ENCODE measurements at places on chromosomes 3 and 15.

GRCh38 chr3:26281284-26281985, 341.1 kb upstream of the LRRC3B start:
- no peak for DNase-seq

- no peak for DNase-seq
Measured at GRCh38 chr3:100370756-100371155, 30.1 kb downstream of the TOMM70 start.

DNA sequence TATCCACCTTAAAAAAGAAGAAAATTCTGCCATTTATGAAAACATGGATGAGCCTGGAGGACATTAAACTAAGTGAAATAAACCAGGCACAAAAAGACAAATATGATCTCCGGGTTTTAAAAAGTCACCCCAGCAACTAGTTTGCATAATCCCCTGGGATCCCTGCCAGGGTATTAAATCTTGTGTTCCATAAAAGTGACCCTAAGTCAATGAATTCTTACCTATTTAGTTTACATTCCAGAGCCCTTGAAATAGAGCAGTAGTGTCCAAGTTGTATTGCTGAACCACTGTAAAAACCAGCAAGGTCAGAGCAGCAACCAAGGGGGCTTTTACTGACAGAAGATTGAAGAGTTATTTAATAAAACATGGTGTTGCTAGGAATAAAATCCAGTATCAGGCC, 716.8 kb upstream of the BCHE start:
- no peak for DNase-seq

DNA sequence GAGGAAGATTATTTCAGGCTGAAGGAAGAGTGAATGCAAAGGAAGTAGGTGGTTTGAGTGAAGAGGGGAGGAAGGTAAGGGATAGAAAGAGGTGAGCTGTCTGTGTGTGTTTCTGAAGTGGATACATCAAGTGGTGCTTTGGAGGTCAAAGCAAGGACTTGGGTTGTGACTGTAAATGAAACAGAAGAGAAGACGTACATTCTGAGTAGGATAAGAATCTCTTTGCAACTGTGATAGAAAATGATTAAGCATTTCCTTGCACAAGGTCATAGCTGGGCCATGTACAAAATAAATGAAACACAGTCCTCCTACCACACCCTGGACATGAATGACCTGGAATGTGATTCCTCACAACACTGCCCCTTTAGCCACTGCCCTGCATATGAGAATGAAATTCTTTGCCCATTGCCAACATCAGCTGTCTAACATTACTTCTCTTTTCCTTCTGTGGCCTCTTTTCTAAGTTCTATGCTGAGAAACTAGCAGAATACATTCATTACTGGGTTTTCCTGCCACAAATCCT, 28.3 kb upstream of the MINDY4B start:
- no peak for DNase-seq

- no peak for DNase-seq
Measured at GRCh38 chr3:188396900-188397299, 242.9 kb downstream of the LPP start.

Data from stimulated activated CD8-positive, alpha-beta memory T cell treated with anti-CD3 and anti-CD28 coated beads, Interleukin-4, amount 100 ng/mL, for 4 hours (primary cell).